ENCODE measurements at places on chromosomes 16 and 17. TPM values are rescaled to one million over a fixed set of nuclear protein-coding genes. Genes with fewer than 3 reads are reported as not detected.
A peak's percentile ranks its signal among the peaks of the same experiment; 100 is the strongest.

The HCRT gene
- total RNA-seq = not detected

The SLFN11 gene
- total RNA-seq = 54.4 TPM

The KRTAP9-6 gene
- not detected for total RNA-seq

The LPO gene
- total RNA-seq = not detected

The TNFRSF13B gene
- total RNA-seq = not detected

The AHSP gene
- total RNA-seq = not detected

The ZDHHC1 gene
- total RNA-seq = 18.2 TPM

The KRTAP9-8 gene
- total RNA-seq = not detected

The KCNJ16 gene
- total RNA-seq = not detected

The C16orf89 gene
- total RNA-seq = not detected

The MPO gene
- total RNA-seq = not detected

The TVP23B gene
- total RNA-seq = 82.5 TPM

- no peak for DNase-seq
Observed at GRCh38 chr17:57666201-57666870, 78.8 kb downstream of the CCDC182 start.

DNA sequence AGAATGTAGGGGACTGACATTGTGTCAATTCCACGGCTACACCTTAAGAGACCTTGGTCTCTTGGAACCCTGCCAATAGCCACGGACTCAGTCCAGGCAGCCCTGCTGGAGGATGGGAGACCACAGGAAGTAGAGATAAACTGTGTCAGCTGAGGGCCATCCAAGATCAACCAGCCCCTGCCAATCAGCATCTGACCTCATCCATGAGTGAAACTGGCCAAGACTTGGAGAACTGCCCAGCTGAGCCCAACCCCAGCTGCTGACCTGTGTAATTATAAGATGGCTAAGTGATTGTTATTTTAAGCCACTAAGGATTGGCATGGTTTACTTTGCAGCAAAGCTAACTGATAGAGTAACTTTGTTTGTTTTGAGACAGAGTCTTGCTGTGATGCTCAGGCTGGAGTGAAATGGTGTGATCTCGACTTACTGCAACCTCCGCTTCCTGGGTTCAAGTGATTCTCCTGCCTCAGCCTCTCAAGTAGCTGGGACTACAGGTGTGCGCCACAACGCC, 13.3 kb upstream of the YWHAE start:
- DNase-seq = peak; percentile 96

- no peak for DNase-seq
Observed at GRCh38 chr16:35174016-35174415, 1714.6 kb downstream of the TP53TG3F start.

DNA sequence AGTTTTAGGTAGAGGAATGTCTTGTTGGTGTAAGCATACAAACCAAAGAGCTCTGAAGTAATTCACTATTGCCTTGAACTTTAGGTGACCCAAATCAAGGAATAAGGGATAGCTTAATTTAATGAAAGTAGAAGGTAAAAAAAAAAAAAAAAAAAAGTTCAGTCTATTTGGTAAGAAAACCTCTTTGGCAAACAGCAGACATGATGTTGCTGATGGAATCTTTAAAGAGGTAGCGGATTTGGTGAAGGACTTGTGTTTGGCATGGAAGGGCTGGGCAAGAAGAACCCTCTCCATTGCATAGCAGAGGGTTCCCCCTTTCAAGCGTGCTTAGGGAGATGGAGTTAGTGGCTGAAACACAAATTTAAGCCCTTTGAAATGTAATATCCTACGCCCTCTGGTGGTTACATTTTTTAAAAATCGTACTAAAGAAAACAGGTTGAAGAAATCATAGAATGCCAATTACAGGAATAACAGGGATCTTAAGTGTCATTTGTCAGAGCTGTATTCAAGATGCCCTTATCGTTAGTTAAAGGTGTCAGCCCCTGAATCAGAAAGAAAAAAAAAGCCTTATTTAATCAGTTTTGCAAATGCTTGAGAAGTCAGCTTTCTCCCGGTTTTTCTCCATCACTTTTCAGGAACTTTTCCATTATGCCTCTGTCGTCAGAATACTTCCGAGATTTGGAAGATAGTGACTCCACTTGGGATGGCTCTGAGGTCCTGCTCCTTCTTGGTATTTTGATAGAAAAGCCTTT, 383.1 kb downstream of the KCNJ2 start:
- peak; percentile 37 for DNase-seq

DNA sequence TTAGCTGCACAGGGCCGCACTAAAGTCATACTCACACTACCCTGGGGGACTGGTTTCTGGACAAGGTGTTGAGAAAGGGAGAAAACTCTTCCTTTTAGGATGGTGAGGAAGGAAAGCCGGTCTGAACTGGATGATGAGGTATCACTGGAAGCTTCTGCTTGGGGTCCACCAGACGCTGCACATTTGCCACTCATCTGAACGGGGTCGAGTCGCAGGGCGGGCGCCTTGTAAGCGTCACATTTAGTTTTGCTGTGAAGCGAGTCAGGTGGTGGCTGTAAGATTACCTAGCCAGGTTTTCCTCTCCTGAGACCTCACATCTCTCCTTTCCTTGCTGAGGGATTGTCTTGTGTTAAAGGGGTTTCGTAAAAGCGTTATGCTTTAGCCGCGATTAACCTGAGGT, 2.3 kb downstream of the JPT2 start:
- no peak for DNase-seq

DNA sequence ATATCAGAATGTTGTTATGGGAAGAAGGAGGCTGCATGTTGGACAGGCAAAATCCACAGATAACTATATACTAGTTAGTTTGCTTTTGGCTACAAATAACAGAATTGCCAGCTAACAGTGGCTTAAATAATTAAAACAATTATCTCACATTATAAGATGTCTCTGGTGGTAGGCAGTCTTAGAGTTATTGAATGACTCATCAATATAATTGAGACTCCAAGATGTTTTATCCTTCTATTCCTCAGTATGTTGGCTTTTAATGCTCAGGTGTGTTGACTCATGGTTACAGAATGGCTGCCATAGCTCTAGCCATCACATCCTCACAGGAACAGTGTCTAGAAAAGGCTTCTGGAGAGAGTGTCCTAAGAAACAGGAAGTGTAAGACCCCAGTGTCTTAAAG, 11.1 kb downstream of the CHP2 start:
- no peak for DNase-seq

GRCh38 chr17:50462446-50462845, 6.2 kb downstream of the CHAD start:
- no peak for DNase-seq

GRCh38 chr16:85202631-85203461, 90.6 kb upstream of the CIBAR2 start:
- DNase-seq = no peak

DNA sequence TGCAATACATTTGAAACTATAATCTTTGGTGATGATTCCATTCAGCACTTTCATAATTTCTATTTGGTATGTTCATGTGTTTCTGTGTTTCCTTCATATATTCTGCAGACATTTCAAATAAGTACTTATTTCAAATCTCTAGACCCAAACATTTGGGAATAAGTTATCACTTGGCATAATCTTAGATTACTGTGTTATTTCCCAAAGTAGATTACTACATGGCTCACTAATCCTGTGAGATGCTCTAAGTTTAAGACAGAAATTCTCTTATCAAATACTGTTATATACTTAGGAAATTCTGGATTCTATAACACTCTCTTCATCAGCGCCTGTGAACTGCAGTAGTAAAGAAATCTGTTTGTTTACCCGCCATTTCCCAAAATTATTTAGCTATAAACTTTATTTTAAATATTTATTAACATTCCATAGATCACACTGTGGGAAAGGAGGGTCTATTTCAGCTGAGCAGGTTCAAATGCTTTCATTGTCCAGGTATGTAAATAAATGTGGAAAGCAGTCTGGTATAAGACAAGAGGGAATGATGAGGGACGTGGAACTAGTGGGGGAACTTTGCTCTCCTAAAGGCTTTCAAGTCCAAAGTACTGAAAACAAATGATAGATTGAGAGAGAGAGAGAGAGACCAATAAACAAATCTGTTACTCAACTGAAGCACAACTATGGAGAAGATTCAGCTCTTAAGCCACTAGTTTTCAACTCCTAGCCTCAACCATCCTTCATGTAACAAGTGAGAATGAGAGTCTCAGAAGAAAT, 61.8 kb upstream of the TOM1L1 start:
- no peak for DNase-seq

DNA sequence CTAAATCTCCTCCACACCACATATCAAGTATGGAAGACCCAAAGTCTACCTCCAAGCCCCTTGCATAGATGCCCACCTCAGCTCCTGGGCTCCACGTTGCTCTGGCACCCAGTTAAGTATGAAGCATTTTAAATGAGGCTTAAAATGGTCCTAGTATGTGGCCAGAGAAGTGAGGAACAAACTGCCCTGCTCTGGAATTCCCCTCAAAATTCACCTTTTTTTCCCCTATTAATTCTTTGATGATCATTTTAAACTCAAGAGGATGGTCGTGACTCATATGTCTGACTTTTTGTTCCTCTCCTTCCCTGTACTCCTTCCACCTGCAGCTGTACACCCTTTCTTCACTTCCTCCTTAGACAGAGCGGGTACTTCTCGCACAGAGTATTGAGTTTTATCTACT, 234.5 kb upstream of the MYOCD start:
- no peak for DNase-seq

GRCh38 chr17:1012823-1013728, 16.1 kb downstream of the TIMM22 start:
- no peak for DNase-seq

GRCh38 chr16:89200124-89200849, at the start of gene SLC22A31:
TSS of gene SLC22A31 (minus strand) at chr16:89200537. CDS start at chr16:89200501, 36 bp downstream.
- no peak for DNase-seq

DNA sequence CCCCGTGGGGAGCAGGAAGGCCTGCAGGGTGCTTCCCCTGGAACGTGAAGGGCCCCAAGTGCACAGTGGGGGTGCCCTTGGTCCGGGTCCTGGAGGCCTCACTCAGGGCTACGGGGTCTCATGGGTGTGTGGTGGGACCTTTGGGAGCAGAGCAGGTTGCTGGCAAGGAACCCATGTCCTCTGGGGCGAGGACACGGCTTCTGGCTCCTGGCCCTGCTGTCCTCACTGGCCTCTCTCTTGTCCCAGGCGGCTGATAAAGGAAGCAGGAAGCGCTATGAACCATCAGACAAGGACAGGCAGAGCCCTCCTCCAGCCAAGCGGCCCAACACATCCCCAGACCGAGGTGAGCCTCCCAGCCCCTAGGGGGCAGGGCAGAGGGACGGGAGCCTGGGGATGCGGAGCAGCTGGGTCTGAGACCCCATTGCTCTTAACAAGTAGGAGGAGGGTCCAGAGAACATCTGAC, 9.8 kb upstream of the IL17C start:
- DNase-seq = peak; percentile 35

All from A172 (cell line).